ENCODE measurements at places on chromosomes 5 and 9. TPM values are rescaled to one million over a fixed set of nuclear protein-coding genes. Genes with fewer than 3 reads are reported as not detected.

GOLGA1 gene
- 25.1 TPM for total RNA-seq

IL9 gene
- not detected for total RNA-seq

BARHL1 gene
- not detected for total RNA-seq

PCA3 gene
- total RNA-seq: not detected

SLCO6A1 gene
- total RNA-seq: not detected

C5 gene
- total RNA-seq: 8.1 TPM

C5orf46 gene
- total RNA-seq: not detected

PCDHGA9 gene
- 8.9 TPM for total RNA-seq

EPB41L4B gene
- 15.9 TPM for total RNA-seq

PTAR1 gene
- total RNA-seq: 66.9 TPM

PCDHAC1 gene
- 0.47 TPM for total RNA-seq

TNFSF8 gene
- total RNA-seq: 1.5 TPM

LRSAM1 gene
- 30.4 TPM for total RNA-seq

GFM2 gene
- total RNA-seq: 31.0 TPM

FOXD4 gene
- total RNA-seq: not detected

GNA14 gene
- total RNA-seq: 12.4 TPM

MSX2 gene
- total RNA-seq: 29.5 TPM

IL13 gene
- total RNA-seq: not detected

RBM22 gene
- 44.6 TPM for total RNA-seq

C9orf57 gene
- total RNA-seq: not detected

NSA2 gene
- 66.0 TPM for total RNA-seq

LOX gene
- total RNA-seq: 6.5 TPM

PCDHA9 gene
- total RNA-seq: 0.34 TPM

EQTN gene
- 0.44 TPM for total RNA-seq

FRRS1L gene
- total RNA-seq: 11.0 TPM

IRX2 gene
- total RNA-seq: 3.3 TPM

HNRNPK gene
- total RNA-seq: 600 TPM

C5orf52 gene
- total RNA-seq: not detected

SHB gene
- total RNA-seq: 33.0 TPM

LHFPL2 gene
- total RNA-seq: 33.3 TPM

PCDHGC3 gene
- 52.6 TPM for total RNA-seq

SAXO1 gene
- 0.57 TPM for total RNA-seq

TAS2R1 gene
- total RNA-seq: not detected

SPATA31D1 gene
- total RNA-seq: not detected

ADAMTSL2 gene
- total RNA-seq: 8.8 TPM

FREM1 gene
- 17.5 TPM for total RNA-seq

BAAT gene
- not detected for total RNA-seq

MOB3B gene
- total RNA-seq: 9.4 TPM

ARRDC3 gene
- total RNA-seq: 111 TPM

NUTM2G gene
- not detected for total RNA-seq

PRUNE2 gene
- 93.1 TPM for total RNA-seq

ZBTB5 gene
- 12.6 TPM for total RNA-seq

PPP3R2 gene
- not detected for total RNA-seq

All from ureter (tissue), 1 donor.